Muscle of back (tissue), 13 donors: ENCODE measurements at places on chromosomes 7 and 10.

- no peak for DNase-seq
Observed at GRCh38 chr10:71504168-71504567, 107.4 kb downstream of the CDH23 start.

GRCh38 chr7:145978769-145979168, 137.8 kb upstream of the CNTNAP2 start:
- no peak for DNase-seq

DNA sequence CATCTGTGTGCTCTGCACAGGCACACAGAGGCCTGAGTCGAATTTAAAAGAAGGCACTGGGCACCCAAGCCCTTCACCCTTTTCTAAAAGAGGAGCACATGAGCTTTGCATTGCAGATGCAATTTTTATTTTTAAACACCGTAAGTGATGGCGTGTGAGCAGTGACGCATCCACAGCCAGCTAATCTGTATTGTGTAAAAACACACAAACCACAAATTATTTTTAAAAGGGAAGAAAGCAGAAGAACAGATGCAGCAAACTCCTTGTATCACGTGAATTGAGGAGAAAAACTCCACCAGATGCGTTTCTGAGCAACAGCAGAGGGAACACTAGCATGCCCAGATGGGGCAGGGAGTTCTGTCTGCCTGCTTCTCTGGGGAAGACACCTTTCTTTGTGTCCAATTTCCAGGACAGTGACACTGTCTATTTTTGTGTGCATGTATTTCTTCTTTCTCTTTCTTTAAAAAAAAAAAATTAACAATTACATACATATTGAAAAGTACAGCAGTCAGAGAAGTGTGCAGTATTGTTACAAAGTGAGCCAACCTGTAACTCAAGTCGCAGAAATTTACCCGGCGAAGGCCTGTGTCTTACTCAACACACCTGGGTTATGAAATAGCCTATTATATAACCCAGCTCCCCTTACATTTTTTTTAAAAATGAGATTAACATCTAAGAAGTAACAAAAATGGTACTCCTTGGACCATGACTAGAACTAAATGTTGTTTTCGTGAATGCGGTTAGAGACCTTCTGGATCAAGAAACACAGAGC, 39.2 kb downstream of the EEPD1 start:
- peak; percentile 61 for DNase-seq

DNA sequence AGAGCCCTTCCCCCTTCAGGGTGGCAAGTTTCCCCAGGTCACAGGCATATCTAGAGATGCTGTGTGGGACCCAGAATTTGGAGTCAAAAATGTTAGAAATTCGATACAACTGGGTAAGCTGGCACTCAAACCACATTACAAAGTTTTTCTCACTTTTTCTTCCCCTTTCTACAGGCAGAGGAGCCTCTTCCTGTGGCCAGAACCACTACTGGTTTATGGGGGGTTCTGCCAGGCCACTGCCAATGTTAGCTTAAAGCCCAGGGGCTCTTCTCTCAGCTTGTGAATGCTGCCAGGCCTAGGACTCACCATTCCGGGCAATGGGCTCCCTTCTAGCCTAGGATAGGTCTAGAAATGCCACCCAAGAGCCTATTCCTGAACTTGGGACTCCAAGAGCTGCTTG, 617.9 kb upstream of the PHF14 start:
- DNase-seq: no peak

GRCh38 chr7:14793151-14793550, 109.4 kb downstream of the DGKB start:
- no peak for DNase-seq

GRCh38 chr7:44982535-44982923, 3.7 kb upstream of the MYO1G start:
- DNase-seq: no peak

GRCh38 chr10:75598998-75599397, 167.6 kb downstream of the LRMDA start:
- no peak for DNase-seq

GRCh38 chr10:12214093-12214492, 18.1 kb downstream of the CDC123 start:
- DNase-seq: no peak

DNA sequence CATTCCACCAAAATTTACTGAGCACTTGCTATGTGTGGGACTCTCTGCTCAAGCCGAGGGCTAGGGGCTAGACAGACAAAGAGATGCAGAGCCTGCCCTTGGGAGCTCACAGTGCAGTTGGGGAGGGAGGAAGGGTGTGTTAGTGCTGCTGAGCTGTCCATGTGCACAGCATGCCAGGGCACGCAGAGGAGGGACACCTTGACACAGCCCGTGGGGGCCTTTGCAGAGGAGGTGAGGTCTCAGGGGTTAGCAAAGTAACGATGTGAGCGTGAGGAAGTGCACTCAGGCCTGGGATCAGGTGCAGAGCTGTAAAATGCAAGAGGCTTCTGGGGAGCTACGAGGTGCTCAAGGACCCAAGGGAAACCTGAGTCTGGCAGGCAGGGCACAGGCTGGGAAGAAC, 16.3 kb downstream of the PRKCQ start:
- DNase-seq: no peak

DNA sequence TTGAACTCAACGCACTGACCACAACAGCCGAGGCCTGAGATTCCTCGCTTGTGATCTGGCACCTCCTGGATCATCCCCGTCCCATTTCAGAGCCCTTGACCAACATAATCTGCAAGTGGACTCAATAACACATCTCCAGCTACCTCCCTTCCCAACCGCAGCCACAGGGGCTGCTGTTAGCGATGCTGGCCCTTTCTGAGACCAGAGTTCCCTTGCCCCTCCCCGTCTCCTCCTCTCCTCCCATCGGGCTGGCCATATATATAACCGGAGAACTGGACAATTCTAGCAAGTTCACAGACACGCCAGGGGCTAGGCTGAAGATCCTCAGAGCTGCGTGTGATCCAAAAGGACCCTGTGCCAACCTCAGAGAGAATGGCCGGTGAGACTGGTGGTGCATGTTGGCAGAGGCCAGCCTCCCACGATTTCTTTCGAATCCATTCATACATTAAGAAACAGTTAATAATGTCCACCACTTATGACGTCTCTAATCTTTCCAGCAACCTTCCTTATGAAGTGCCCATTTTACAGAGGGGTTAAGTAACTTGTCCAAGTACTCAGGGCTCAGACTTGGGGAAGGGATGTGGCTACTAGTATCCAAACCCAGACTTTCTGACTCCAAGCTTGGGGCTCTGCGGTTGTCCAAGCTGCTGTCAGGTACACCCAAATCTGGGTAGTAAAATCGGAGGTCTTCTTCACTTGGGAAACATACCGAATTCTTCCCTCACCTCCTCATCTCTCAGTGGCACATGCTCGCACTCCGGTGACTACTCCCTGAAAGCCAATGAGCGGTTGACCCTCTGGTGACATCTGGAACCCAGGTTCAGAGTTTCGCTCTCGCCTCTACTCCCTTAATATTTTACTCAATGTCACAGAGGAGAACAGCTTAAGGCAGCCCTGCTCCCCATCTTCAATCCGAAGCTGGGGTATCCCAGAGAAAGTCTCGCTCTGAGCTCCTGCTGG, 11.2 kb upstream of the FEZF1 start:
- no peak for DNase-seq

DNA sequence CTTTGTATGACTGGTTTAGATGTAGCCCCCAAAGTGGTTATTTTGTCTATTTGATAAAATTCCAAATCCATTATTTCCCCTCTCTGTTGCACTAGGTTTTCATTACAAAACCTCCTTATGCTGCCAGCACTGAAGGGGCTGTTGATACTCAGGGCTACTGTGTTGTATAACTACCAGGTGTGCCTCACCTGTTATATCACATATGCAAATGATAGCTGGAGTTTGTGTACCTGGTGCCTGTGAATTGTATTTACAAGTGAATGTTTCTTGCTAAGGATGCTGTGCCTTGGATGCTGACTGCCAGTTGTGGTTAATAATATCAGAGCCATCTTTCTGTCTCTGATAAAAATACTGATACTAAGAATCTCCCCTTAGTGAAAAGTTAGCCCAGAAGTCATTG, 84.8 kb upstream of the CCDC6 start:
- no peak for DNase-seq

GRCh38 chr7:82851121-82851520, 311.6 kb downstream of the PCLO start:
- no peak for DNase-seq

- no peak for DNase-seq
Observed at GRCh38 chr10:119456435-119456810, 86.1 kb downstream of the RGS10 start.

- DNase-seq: no peak
Observed at GRCh38 chr7:57769958-57770357, 320.0 kb downstream of the ZNF716 start.

DNA sequence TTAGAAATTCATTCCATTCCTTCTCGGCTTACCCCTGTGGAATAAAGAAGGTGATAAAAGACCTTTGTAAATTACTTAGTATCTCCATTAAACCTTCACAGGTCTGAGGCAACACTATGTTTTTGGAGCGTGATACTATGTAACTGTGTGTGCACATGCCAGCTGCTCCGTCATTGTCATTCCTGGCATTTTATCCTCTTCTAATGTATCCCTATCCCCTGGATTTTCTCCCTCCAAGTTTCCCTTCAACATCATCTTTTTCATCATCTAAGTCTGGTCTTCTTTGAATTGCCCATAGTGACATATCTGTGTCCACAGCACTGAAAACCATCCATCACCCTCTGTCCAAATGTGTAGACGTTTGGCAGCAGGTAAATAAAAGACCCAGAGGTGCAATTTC, 125.7 kb downstream of the TEX36 start:
- DNase-seq: peak; percentile 51

DNA sequence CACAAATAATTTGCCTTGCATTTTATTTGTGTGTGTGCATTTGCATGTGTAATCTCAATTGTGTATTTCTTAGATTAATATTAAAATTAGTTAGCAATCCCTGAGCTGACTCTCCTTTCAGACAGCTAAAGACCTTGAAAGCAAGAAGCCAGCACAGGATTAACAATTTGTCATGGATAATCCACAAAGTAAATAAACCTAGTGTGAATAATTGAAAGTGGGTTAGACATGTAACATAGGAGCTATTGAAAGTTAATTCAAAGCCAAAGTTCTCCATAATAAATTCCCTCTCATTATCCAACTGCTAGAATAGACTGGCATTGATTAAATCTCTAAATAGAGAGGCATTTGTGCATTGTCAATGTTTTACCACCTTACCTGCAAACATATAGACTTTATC, 326.1 kb downstream of the PLXDC2 start:
- no peak for DNase-seq
